ENCODE measurements at places on chromosomes 13 and 19.

GRCh38 chr19:15291548-15292021 is 40.8 kb downstream of the BRD4 start:
- no peak for DNase-seq

GRCh38 chr13:30022796-30023195 is 172.4 kb upstream of the UBL3 start:
- DNase-seq, result no peak

GRCh38 chr19:54408456-54409026 is 6.7 kb upstream of the TTYH1 start:
- DNase-seq, result no peak

DNA sequence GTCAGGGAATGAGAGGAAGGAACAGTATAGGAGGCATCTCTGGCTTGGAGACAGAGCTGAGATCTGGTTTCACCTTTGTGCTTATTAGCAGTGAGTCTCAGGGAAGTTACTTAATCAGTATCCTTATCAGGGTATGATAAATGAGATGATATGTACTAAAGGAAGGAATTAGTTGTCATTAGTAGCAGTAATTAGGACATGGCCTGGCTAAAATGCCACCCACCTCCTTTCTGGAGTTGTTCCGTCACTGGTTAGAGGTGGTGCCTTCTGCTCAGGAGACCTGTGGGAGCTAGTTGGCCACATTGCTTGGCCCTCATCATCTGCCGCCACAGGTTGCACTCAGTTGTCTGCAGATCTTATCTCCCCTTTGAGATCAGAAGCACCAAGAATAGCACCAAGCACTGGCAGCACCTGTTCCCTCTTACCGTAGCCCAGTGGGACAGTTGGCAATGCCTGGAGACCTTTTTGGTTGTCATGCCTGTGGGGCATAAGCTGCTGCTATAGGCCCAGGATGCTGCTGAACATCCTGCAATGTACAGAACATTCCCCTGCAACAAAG is 4.7 kb downstream of the GPATCH1 start:
- DNase-seq, result no peak

- no peak for DNase-seq
Measured at GRCh38 chr13:70889163-70889562, 780.9 kb upstream of the KLHL1 start.

- no peak for DNase-seq
Measured at GRCh38 chr13:110912651-110913051, 2.2 kb downstream of the ANKRD10 start.

DNA sequence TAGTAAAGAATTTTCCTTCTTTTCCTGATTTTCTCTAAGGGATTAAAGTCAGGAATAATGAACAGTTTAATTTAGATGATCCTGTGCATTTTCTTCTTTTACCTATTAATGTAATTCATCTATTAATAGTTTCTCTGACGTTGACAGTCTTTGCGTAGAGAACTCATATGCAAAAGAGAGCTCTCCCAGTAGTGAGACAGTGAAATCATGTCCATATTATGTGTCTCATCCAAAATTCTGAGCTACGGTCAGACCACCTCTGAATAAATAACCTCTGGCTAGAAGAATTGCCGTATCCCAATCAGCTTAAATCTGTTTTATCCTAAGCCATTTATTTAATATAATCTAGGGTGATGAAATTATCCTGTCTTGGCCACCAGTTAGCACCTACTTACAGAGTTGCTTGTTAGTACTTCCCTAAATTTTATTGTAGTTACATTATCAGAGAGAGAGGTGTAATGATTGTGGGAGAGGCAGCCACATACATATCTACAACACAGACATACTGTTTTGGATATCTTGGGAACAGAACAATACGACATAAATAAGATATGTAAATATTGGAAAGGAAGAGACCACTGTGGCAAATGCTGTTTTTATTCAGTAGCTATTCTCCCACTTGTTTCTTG is 30.7 kb downstream of the PDS5B start:
- no peak for DNase-seq

DNA sequence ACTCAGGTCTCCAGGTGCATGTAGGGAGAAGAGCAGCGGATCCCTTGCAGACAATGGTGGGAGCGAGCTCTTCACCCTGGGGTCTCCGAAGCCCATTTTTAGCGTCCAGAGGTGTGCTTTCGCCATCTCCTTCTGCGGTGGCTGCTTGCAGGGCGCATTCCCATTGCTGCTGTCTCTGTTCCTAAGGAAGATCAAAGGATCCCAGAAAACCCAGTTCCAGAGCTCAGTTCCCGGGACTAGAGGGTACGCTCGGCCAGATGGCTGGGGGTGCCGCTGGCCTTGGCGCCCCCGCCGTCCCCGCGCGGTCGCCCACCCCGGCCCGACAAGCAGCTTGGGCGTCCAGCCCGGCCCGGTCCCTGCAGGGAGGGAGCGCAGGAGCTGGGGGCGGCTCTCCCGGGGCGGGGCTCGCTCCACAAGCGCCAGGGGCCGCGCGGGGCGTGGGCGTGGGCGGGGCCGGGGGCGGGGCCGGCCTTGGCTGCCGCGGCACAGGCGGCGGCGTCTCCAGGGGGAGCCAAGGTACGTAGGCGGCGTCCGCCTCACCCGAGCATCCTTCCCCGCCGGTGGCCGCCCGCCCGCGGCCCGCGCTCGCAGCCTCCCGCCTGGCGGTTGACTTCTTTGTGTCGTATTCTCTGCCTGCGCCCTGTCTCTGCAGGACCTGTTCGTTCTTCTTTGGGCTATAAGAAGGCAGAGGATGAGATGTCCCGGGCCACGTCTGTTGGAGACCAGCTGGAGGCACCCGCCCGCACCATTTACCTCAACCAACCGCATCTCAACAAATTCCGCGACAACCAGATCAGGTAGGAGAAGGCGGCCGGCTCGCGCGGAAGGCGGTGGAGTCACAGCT is 96.8 kb downstream of the ATP8A2 start:
- no peak for DNase-seq

DNA sequence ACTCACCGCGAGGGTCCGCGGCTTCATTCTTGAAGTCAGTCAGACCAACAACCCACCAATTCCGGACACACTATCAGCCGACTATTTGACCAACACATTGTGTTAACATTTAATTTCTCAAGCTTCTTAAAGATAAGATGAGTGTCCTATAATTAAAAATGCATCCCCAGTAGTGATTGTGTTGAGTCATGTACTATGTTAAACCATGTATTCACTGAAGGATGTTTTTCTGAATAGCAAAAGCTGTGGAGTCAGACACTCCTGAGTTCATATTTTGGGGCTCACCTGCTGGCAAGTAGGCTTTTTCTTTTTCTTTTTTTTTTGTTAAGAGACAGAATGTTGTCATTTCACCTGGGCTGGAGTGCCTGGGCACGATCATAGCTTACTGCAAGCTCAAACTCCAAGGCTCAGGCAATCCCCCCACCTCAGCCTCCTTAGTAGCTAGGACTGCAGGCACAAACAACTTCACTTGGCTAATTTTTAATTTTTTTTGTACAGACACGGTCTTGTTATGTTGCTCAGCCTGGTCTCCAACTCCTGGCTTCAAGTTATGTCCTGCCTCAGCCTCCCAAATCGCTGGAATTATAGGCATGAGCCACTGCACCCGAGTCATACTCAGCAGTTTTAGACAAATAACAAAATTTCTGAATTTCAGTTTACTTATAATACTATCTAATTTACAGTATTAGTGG is 606.9 kb downstream of the PCDH9 start:
- DNase-seq, result no peak

DNA sequence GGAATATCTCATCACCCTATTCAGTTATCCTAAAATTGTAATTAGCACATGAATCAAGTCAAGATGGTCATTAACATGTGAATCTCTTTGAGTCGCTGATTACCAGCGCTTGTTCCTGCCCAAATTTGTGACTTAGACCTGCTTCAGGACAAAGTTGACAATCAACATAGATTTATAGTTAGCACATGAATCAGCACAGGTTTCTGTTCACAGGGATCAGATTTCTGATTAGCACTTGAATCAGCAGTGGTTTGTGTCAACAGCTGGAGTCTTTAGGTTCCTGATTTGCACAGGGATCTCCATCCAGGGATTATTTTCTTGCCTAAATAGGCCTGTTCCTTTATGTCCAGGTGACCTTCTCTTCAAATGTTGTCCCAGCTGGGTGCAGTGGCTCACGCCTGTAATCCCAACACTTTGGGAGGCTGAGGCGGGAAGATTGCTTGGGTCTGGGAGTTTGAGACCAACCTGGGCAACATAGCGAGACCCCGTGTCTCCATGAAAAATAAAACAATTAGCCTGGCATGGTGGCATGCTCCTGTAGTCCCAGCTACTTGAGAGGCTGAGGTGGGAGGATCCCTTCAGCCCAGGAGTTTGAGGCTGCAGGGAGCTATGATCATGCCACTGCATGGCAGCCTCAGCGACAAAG is 3.8 kb upstream of the LRFN3 start:
- DNase-seq, result no peak

DNA sequence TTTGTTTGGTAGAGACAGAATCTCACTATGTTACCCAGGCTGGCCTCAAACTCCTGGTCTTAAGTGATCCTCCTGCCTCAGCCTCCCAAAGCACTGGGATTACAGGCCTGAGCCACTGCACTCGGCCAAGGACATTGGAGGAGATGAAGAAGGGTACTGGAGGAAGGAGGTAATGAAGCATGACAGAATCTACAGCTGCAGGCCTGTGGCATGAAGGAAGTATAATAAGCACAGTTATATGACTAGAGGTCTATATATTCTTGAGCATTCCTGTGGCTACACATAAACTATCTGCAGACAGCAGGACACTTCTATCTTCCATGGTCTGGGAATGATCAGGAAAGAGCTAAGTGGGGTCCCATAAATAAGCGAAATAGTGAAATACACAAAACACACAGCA is 18.2 kb downstream of the ZNF565 start:
- DNase-seq, result no peak

- no peak for DNase-seq
Measured at GRCh38 chr19:33557720-33558119, 36.1 kb upstream of the PEPD start.

DNA sequence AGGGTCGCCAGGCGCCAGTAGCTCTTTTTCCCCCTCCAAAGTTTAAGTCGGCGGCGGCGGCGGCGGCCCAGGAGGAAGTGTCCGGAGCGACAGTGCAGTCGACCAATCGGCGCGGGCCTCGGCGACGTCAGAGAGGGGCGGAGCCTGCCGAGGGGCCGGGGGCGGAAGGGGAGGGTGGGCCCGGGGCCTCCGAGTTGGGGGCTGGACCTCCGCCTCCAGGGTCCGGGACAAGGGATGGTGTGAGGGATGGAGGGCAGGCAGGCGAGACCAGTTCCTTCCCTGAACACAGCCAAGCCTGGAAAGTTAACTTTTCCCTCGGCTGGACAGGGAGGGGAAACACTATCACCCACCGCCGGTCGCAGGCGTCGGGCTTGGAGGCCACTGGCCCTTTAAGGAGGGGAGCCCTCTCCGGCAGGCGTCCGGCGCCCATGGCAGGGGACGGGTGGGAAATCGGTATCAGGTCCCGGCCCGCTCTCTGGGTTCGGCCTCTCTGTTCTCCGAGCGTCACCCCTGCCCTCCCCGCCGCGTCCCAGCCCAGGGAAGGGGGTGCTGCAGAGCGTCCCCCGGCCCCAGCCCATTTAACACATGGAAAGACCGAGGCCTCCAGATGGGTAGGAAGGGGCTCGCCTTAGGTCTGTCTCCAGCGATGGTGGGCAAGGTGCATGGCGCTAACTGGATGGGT is at the start of gene PRKD2:
PRKD2 (minus strand) TSS at position 81 of the 682 bp plus-strand sequence. CDS start 744 bp downstream, outside the sequence.
- peak; percentile 84 for DNase-seq

DNA sequence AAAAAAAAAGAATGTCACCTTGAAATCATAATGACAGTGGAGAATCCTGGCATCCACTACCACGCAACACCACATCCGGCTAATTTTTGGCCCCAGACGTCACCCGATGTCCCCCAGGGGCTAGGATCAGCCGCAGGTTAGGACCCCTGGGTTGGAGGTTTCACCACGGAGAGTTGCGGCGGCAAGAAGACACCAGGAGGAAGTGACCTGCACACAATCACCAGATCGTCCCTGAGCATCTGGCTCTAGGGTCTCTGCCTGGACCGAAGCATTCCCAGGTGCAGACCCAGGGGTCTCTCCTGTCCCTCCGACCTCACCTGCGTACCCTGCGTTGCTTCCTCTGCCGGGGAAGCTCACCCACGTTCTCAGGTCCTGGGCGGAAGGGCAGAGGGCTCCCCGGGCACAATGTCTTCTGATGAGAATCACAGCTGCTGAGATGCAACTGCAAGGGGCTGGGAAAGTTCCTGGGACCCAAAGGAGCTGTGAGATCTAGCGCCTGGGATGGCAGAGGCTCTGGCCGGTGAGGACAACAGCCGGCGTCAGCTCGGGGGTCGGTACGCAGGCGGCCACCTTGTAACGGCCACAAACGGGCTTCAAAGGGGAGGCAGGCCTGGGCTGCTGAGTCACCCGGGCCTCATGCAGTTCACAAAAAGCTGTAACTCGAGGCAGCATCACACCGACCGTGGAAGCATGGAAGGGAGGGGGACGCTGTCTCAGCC is 111.2 kb downstream of the GADD45B start:
- no peak for DNase-seq
